ENCODE measurements at places on chromosomes 3 and 15.
A peak's percentile ranks its signal among the peaks of the same experiment; 100 is the strongest.

- DNase-seq = no peak
Measured at GRCh38 chr15:41331833-41332193, 578 bp downstream of the OIP5 start.

DNA sequence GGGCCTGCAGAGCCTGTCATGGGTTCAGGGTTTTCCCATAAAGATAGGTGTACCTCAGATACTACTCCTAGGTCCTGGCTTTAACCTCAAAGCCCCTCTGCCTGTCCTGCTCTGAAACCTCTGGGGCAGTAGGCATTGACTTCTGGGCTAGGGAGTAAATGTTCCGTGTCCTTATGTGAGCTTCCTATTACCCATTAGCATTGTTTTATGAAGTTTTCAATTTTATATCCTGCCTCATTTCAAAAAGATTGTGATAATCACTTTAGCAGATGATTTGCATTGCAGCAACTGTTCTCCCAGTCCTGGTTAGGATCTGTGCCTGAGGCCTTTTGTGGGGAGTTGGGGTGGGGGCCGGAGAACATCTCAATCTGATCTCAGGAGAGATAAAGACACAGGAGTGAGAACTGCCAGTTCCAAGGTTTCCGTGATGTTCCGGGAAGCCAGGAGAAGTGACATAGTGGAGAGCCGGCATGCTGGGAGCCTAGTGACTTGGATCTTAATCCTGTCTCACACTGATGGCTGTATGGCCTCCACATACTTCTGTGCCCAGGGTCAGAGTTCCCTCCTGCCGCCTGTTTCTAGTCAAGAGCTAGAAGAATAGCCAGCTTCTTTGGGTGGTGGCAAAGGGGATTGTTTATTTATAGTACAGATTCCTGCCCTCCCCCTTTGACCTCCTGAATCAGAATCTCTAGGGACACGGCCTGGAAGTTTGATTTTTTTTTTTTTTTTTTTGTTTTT, 10.6 kb downstream of the TPM1 start:
- peak; percentile 78 for DNase-seq

DNA sequence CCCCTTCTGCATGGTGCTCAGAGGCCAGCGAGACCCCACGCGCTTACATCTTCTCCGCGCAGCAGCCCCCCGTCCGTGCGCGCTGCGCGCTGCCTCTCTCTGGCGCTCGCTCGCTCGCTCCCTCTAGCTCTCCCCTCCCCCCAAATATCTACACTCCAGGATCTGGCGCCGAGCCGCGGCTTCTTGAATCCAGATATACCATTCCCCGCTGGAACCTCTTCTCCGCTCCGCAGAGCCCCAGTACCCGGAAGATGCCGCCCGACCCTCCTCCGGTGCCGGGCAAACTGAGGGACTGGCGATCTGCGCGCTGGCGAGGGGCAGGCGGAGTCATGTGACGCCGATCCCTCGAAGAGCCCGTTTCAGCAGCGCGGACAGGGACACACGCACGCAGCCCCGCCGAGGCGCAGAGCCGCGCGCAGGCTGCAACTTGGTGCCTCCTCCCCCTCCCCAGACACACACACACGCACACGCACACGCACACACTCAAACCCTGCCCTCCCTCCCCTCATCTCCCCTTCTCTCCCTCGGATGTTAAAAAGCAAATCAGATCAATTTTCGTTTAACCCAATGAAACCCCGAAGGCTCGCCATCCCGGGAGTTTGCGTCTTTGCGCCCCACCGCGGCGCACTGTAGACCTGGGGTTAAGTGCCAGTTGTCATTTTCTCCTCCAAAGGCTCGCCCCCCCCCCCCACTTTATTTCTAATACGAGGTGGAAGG, at the start of gene RASGRF1:
Gene RASGRF1, minus strand, starts transcription at position 294 of the 717 bp plus-strand sequence. Its CDS starts 282 bp downstream, at position 12.
- DNase-seq = no peak

GRCh38 chr3:151165226-151165625, 37.8 kb downstream of the GPR171 start:
- DNase-seq = no peak

GRCh38 chr15:88606070-88606794, 14.9 kb upstream of the AEN start:
- no peak for DNase-seq
